ENCODE measurements at places on chromosomes 16 and 17.

DNA sequence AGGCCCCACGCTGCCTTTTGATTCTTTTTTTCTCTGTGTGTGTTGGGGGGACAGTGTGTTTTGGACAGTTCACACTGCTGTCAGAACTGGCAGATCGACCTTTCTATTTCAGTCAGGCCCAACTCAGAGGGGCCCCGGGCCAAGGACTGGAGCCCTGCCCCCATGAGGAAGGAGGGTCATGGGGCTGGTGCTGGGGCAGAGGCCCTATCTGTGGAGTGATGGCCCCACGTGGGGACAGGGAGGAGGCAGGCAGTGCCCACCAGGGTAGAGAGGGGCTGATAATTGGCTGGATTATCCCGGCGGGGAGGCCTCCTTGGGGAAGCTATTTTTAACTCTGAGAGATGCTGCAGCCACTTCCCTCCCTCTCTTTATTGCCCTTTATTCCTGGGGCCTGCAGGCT is 5.7 kb upstream of the KCNJ12 start:
- no peak for DNase-seq

DNA sequence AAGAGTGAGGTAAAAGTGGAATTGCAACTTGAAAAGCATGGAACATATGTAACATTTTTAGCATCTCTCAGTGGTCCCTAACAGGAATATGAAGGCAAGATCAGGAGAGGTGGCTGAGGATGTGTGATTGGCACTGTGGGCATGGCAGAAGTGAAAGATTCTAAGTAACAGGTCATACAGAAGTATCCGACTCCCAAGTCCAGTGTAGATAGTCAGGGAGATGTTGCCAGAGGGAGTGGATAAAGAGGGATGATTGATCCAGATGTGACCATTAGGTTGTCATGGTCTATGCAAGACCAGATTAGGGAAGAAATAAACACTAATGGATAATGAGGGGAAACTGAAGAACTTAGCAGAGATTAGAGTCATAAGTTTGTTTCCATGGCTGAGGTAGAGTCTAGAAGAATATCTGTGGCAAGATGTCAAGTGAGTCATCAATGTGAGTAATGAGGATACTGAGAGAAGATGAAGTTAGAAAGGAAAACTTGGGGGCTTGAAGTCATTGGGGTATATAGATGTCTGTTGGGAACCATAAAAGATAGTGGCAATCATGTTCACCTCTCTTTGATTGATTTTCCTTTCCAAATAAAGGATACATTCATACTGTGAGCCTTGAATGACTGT is 23.9 kb upstream of the CAPNS2 start:
- DNase-seq = no peak

DNA sequence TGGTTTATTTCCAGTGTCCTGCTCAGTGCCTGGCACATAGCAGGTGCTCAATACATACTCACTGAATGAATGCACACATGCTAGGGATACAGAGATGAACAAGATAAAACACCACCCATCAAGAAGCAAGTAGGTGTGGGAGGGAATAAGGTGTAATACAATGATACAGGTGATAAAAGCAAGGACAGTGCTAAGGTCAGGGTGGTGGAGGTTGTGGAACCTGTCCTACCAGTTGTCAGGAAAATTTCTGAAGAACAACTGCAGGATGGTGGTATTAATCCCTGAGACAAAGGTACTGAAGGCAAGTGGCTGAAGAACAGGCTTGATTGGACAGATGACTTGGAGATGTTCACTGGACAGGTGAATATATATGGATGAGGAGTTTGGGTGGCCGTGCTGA is 1.8 kb downstream of the KNOP1 start:
- DNase-seq = no peak

- DNase-seq = no peak
These were observed 20.8 kb upstream of the NOL11 start for GRCh38 chr17:67696853-67697498.

DNA sequence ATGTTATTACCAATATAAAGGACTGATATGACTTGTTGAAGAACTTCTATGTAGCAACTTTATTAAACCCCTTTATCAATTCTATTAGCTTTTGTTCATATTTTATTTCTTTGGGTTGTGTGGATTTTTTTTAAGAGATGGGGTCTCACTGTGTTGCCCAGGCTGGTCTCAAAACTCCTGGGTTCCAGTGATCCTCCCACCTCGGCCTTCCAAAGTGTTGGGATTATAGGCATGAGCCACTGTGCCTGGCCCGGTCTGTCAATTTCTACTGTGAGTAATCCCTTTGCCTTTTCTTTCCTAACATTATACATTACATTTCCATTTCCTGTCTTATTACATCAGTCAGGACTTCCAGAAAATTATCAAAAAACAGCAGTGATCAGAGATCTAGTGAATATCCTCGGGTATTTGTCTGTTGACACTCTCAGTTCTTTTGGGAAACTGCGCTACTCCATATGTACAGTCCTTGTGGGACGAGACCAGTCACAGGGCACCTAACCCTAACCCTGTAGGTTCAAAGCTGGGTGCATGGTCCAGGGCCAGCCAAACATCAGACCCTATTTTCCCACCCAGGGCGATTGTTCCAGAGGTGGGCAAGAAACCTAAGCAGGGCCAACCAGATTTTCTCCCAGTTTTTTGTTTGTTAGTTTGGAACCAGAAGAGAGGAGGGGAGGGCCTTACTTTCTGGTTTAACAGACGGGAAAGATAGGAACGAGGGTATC is 1.7 kb upstream of the SLC47A1 start:
- no peak for DNase-seq
